CD8-positive, alpha-beta memory T cell (primary cell): ENCODE measurements at places on chromosomes 4 and X. TPM values are rescaled to one million over a fixed set of nuclear protein-coding genes. Genes with fewer than 3 reads are reported as not detected.

SLC25A31 gene
- not detected for total RNA-seq

ZMYM3 gene
- total RNA-seq, result 16.5 TPM

VCX gene
- total RNA-seq, result not detected

TMSB15C gene
- total RNA-seq, result 2.1 TPM

RPS6KA3 gene
- total RNA-seq, result 70.1 TPM

TMSB15A gene
- 0.49 TPM for total RNA-seq

NHSL2 gene
- 1.1 TPM for total RNA-seq

TMEM33 gene
- total RNA-seq, result 86.8 TPM

PASD1 gene
- total RNA-seq, result not detected

DNA sequence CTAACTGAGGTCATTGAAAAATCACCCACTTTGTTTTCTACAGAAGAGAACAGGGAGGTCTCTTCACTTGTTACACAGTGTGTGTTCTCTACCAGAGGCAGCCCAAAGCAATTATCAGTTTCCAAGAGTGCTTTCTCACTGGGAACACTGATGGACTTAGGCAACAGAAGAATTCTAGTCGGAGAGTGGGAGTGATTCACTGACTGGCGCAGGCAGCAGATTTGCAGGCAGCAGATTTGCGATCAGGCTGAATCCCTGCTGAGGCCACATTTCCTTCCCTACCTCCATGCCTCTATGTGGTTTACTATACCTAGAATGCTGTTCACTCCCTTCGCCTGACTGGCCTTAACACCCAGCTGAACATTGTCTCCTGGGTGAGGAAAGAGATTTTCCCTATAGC lies 6.6 kb downstream of the OCIAD2 start:
- no peak for DNase-seq

- no peak for DNase-seq
Observed at GRCh38 chr4:94253036-94253435, 45.4 kb downstream of the SMARCAD1 start.

GRCh38 chr4:3867403-3868100 lies 101.4 kb downstream of the ADRA2C start:
- peak; percentile 40 for DNase-seq

DNA sequence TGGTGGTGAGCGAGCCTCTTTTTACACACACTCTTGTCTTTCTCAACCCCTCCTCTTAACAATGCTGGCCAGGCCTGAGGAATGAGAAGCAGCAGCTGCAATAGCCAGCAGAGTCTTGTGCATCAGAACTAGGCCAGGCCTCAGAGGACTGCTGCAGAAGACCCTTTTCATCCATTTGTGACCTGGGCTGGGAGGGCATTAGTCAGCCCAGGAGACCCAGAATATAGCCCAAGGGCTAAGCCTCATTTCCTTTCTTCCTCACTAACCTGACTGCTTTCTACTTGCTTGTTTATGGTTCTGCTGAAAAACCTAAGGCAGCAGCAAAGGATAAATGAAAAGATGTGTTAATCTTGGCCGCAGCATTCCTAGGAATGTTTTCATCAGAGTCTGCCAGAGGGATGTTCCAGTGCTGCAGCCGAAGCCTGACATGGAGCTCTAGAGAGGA lies 254.7 kb upstream of the AR start:
- DNase-seq, result no peak

GRCh38 chr4:74084984-74085383 lies 14.0 kb downstream of the CXCL2 start:
- no peak for DNase-seq

- no peak for DNase-seq
Observed at GRCh38 chr4:152044331-152045036, 283.7 kb upstream of the GATB start.

GRCh38 chr4:1718095-1718850 lies 2.9 kb downstream of the TMEM129 start:
- DNase-seq, result no peak

DNA sequence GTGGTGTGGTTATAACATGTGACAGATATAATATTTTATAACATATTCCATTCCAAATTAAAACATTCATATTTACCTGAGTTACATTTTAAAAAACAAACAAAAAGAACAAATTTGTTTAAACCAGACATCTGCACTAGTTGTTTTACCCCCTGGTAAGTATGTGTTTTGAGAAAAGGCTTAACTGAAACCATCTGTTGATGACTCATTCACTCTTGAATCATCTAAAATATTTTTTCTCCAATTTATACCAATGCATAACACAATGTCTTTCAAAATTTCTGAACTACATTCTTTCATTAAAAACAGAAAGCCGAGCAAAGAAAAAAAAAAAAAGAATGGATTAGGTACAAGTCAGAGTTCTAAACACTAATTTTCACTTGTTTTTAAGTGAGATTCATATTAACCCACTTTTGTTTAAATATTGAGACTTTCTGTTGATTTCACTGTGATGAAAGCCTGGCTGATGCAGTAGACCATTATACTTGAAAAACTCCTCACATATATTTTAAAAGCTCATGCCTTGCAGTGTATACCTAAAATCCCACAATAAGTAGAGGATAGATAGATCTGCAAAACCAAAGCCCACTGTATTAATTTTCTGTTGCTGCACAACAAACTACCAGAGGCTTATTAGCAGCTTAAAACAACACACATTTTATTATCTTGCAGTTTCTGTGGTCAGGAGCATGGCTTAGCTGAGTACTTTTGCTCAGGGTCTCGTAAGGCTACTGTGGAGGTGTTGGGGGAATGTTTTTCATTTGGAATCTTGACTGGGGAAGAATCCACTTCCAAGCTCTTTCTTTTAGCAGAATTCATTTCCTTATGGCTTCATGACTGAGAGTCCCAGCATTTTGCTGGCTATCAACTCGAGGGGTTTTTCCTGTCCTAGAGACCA lies 221.5 kb downstream of the PCDH18 start:
- no peak for DNase-seq

DNA sequence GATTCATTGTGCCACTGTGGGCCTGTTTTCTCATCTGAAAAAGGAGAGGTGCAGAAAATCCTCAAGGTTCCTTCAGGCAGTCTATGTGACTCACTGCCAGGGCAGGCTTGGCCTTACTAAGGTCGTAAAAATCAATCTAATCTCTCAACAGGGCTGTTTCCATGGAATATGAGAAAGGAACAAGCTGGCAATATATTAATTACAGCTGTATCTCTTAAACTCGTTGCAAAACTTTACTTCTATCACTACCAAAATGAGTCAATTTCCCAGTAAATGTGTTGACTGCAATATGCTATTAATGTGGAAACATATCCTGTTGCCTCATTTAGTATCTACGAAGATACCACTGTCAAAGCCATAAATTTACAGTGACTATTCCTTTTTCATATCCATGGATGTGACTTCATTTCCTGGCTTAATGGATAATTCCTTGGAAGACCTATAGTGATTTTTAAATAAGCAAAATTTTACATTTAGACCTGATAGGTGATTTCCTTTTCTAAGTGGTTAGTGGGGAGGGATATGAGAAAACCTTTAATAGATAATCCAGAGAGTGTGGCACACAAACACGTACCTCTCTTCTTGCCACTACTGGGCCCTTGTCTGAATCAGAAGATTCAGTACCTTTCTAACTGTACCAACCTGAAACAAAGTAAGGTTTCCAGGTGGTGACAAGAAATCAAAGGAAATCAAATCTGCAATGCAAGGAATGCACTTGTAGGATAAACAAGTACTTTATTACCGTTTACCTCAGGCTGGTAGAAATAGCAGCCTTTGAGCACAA lies 127.4 kb upstream of the FTHL17 start:
- no peak for DNase-seq

GRCh38 chr4:7812231-7812857 lies 127.3 kb downstream of the AFAP1 start:
- no peak for DNase-seq

GRCh38 chr4:141971869-141972268 lies 335.5 kb downstream of the IL15 start:
- DNase-seq, result no peak

- no peak for DNase-seq
Observed at GRCh38 chrX:10884246-10884645, 226.9 kb upstream of the HCCS start.

DNA sequence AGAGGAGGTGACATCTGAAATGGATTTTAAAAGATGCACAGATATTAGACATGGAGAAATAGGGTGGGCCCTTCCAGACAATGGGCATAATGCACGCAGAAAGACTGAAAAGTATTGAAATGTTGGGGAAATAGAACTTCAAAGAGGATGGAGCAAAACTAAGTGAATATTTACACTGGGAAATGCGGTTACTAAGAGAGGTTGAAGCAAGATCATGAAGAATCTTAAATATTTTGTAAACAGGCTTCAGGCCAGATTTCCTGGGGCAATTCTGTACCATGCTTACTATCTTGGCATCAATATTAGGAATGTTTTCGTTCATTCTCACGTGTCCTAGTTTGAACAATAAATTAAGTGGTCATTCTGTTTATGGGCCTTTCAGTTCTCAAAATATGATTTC lies 216.3 kb downstream of the ADAMTS3 start:
- no peak for DNase-seq

DNA sequence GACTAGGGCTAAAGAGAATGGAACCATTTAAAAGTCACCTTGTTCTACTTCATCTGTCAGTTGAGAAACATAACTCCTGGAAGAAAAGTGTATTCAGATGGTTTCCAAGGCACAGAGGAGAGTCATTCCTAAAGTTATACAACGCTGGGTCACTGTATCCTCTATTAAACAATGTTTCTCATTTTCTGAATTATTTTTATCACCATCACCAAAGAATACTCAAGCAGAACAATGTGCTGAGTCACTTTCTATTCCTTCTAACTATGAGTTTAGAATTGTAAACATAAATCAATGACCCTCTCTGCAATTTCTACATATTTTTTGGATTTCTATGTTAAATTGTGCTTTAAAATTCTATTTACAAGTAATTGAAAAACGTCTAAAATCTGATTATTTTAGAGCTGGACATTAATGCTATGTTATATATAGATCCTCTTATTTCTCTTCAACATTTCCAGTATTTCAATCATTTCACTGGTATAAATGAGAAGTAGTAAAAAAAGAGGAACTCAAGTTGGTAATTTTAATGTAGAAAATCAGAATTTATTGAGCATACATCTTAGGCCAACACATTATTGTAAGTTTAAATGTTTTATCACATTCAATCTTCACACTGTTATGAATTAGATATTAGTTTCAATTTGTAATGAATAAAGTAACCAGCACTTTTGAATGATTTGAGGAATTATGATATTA lies 7.5 kb downstream of the DTHD1 start:
- no peak for DNase-seq

- no peak for DNase-seq
Observed at GRCh38 chrX:78979789-78980464, 34.7 kb downstream of the P2RY10 start.

GRCh38 chrX:2536974-2537373 lies 36.2 kb upstream of the DHRSX start:
- no peak for DNase-seq

GRCh38 chr4:124227981-124228380 lies 484.6 kb downstream of the ANKRD50 start:
- DNase-seq, result no peak

- DNase-seq, result no peak
Observed at GRCh38 chr4:3059943-3060342, 14.4 kb downstream of the HTT-AS start.
